ENCODE measurements at places on chromosomes 7 and 10.

GRCh38 chr10:101617102-101617823 lies 29.1 kb downstream of the DPCD start:
- no peak for DNase-seq

DNA sequence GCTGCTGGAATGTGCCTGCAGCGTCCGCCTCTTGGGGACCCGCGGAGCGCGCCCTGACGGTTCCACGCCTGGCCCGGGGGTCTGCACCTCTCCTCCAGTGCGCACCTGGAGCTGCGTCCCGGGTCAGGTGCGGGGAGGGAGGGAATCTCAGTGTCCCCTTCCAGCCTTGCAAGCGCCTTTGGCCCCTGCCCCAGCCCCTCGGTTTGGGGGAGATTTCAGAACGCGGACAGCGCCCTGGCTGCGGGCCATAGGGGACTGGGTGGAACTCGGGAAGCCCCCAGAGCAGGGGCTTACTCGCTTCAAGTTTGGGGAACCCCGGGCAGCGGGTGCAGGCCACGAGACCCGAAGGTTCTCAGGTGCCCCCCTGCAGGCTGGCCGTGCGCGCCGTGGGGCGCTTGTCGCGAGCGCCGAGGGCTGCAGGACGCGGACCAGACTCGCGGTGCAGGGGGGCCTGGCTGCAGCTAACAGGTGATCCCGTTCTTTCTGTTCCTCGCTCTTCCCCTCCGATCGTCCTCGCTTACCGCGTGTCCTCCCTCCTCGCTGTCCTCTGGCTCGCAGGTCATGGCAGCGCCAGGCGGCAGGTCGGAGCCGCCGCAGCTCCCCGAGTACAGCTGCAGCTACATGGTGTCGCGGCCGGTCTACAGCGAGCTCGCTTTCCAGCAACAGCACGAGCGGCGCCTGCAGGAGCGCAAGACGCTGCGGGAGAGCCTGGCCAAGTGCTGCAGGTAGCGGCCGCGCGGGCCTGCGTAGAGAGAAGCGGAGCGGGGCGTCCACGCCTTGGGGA lies 645 bp downstream of the SLC26A4 start:
- DNase-seq, result no peak

GRCh38 chr10:77036993-77037734 lies 600.4 kb downstream of the KCNMA1 start:
- DNase-seq, result no peak

DNA sequence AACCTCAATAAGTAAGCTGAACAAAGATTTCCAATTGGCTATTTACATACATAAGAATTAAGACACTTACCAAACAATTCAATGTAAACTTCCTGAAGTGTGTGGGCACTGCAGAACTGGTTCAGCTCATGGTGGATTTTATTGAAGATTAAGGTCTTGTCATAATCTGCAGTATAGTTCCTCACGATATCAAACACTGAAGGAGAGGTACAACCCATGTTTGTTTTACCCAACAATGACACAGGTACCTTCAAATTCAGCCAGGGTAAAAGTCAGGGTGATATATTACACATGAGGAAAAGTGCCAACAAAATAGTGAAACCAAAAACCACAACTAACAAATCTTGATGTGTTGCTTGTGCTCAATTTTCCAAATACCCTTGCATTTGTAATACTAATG lies 10.0 kb downstream of the ERLIN1 start:
- DNase-seq, result no peak

- no peak for DNase-seq
Observed at GRCh38 chr7:88289564-88290025, 17.1 kb downstream of the STEAP4 start.

DNA sequence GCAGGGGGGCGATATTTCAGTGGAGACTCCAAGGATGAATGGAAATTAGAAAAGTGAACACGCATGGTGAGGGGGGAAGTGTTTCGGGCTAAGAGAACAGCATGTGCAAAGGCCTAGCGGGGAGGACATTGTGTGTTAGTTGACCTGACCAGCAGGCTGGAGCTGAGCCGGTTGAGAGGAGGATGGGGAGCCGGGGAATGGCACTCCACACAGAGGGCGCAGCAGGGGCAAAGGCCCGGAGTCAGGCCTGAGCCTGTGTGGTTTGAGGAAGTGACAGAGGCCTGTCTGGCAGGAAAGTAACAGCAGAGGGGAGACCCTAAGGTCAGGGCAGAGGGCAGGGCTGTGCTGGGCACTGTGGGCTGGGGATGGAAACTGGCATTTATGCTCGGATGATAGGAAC lies 83.2 kb upstream of the ZNF479 start:
- no peak for DNase-seq

GRCh38 chr7:39211581-39211980 lies 233.9 kb downstream of the POU6F2 start:
- DNase-seq, result no peak

- DNase-seq, result no peak
Observed at GRCh38 chr7:73706126-73707044, 13.1 kb downstream of the STX1A start.

GRCh38 chr7:105473163-105473562 lies 48.9 kb downstream of the PUS7 start:
- DNase-seq, result no peak

- DNase-seq, result no peak
Observed at GRCh38 chr10:97788552-97789442, 17.0 kb upstream of the SFRP5 start.

GRCh38 chr7:155131090-155131489 lies 61.0 kb downstream of the HTR5A start:
- DNase-seq, result no peak

GRCh38 chr7:35415411-35415822 lies 161.5 kb upstream of the TBX20 start:
- no peak for DNase-seq

DNA sequence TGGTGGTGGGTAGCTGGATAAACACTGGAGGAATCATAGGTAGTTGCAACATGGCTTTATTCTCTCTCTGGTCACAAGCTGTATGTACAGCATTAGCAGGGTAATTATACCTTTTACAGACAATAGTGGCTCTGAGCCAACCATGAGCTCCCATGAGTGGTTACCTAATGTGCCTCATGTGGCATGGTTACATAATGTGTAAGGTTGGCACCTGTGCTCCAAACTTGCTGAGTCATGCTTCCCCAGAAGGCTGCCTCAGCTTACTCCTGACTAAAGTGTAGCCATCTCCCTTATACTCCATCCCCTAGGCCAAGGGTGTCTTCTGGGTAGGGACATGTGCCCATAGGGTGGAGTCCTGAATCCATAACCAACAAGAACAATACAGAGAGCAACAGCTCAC lies 345.3 kb upstream of the SEMA3C start:
- no peak for DNase-seq

DNA sequence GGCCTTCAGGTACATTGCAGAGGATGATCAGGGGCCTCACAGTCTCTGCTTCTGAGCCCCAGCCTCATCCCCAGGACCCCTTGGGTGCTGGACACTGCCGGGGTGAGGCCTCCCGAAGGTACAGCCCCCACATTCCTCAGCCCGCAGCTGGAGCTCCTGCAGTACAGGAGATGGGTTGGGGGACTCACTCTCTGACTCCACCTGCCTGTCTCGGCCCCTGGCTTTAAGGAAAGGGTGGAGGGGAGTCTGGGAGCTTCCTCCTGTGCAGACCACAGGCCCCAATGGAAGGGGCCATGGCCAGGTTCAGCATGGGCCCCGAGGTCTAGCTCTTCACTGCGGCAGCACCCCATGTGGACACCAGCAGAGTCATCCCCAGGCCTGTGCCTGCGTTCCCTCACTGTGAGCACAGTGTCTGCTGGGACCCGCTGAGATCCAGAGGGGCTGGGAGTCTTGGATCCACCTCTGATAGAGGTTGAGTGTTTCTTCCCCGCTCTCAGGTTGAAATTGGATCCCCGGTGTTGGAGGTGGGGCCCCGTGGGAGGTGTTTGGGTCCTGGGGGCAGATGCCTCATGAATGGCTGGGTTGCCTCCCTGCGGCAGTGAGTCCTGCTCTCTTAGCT lies 99.9 kb downstream of the PRKAG2 start:
- DNase-seq, result no peak

DNA sequence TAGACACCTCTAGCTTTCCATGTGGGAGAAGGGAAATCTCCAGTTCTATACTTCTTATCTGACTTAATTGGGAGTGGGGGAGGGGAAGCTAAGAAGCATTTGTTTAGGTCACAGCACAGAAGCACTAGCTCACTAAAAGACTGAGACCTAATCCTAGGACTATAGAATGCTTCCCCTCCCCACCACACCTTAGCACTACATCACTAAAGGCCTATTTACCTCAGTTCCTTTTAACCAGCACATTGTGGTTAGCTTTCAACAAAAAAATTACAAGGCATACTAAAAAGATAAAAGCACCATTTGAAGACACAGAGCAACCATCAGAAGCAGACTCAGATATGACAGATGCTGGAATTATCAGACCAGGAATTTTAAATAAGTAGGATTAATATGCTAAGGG lies 53.8 kb upstream of the ADRA2A start:
- DNase-seq, result no peak

- no peak for DNase-seq
Observed at GRCh38 chr7:6116211-6116610, 85.0 kb downstream of the ANKRD61 start.

- DNase-seq, result no peak
Observed at GRCh38 chr7:128197589-128197988, 43.5 kb upstream of the LEP start.

GRCh38 chr10:111677759-111678158 lies 505.8 kb downstream of the GPAM start:
- no peak for DNase-seq

- no peak for DNase-seq
Observed at GRCh38 chr7:25843467-25843866, 308.5 kb upstream of the NFE2L3 start.

GRCh38 chr7:121547544-121548092 lies 151.5 kb upstream of the FAM3C start:
- no peak for DNase-seq

DNA sequence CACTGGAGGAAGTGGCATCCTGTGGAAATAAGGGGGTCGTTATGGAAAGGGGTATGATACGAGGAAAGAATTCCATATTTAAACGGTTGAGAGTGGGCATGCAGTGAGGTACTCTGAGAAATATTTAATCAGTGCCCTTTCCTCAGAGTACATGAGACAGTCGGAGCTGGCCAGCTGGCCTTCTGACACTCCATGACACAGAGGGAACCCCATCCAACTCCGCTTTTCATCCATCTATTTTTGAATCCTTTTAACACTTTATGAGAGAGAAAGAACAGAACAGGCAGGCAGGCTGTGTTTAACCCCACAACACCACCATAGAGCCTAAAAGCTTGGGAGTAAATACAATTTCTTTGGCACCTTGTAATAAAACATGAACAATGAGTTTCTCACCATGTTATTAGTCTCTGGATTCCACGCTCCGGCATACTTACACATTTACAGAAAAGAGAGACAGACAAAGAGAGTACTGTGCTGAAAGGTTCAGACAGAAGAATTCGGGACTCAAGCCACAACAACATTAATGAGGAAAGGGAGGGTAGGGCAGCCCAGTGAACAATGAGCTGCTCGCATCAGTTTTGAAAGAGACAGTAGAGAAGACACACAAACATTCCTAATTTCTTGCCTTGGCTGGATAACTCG lies 124.2 kb upstream of the PDLIM1 start:
- DNase-seq, result no peak

DNA sequence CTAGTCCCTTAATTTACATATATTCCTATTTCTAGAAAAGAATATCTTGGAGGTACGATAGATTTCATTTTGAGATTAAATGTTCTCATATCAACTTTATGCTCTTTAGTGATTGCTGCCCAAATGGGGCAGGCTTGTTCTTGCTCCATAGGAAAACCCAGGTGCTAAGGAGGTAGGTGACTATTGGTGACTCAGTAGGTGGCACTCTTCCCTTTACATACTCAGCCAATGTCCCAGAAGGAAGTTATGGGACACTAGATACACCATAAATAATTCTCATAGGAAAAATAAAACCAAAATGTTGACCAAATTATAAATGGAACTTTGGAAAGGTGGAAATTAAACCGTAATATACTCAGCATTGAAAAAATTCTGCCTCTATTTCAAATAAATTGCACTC lies 4.0 kb downstream of the SKAP2 start:
- DNase-seq, result no peak

- no peak for DNase-seq
Observed at GRCh38 chr10:8233049-8233448, 178.6 kb downstream of the GATA3 start.

Data from stimulated activated CD8-positive, alpha-beta memory T cell treated with anti-CD3 and anti-CD28 coated beads, Interleukin-7, amount 100 ng/mL, for 24 hours (primary cell).